ENCODE measurements at places on chromosomes 1 and 21. TPM values are rescaled to one million over a fixed set of nuclear protein-coding genes. Genes with fewer than 3 reads are reported as not detected.

C1QB gene
- not detected for total RNA-seq

KRTAP11-1 gene
- total RNA-seq: not detected

AGTRAP gene
- 85.9 TPM for total RNA-seq

EXTL2 gene
- 17.5 TPM for total RNA-seq

SRSF10 gene
- total RNA-seq: 86.8 TPM

BNIPL gene
- total RNA-seq: 0.17 TPM

SLC35F3 gene
- total RNA-seq: not detected

ADAMTS4 gene
- 3.6 TPM for total RNA-seq

BGLAP gene
- total RNA-seq: not detected

PPIAL4G gene
- total RNA-seq: not detected

NR5A2 gene
- not detected for total RNA-seq

TMEM82 gene
- not detected for total RNA-seq

ITLN1 gene
- total RNA-seq: not detected

KIF17 gene
- total RNA-seq: 1.8 TPM

FAM72C gene
- 3.4 TPM for total RNA-seq

CNTN2 gene
- total RNA-seq: not detected

RNF207 gene
- 13.1 TPM for total RNA-seq

AK5 gene
- total RNA-seq: 26.3 TPM

OR2L8 gene
- not detected for total RNA-seq

MLLT11 gene
- total RNA-seq: 5.8 TPM

LCE2A gene
- total RNA-seq: not detected

C1orf185 gene
- not detected for total RNA-seq

UMODL1 gene
- total RNA-seq: not detected

AGT gene
- total RNA-seq: 0.17 TPM

PADI1 gene
- not detected for total RNA-seq

EFHD2 gene
- total RNA-seq: 77.5 TPM

NUDT4B gene
- 11.0 TPM for total RNA-seq

TCHHL1 gene
- not detected for total RNA-seq

HSD11B1 gene
- 20.5 TPM for total RNA-seq

CNR2 gene
- not detected for total RNA-seq

WNT3A gene
- not detected for total RNA-seq

RGL1 gene
- 6.2 TPM for total RNA-seq

NCSTN gene
- 56.0 TPM for total RNA-seq

RBM11 gene
- not detected for total RNA-seq

ARMH1 gene
- total RNA-seq: not detected

AJAP1 gene
- 0.15 TPM for total RNA-seq

RPAP2 gene
- total RNA-seq: 6.7 TPM

KRTAP21-2 gene
- total RNA-seq: not detected

GUCA2B gene
- total RNA-seq: not detected

DDAH1 gene
- 35.1 TPM for total RNA-seq

CD2 gene
- not detected for total RNA-seq

OXCT2 gene
- 1.5 TPM for total RNA-seq

CBS gene
- total RNA-seq: 54.0 TPM

PPFIA4 gene
- total RNA-seq: 0.89 TPM

TAF1A gene
- total RNA-seq: 6.4 TPM

ATP6V1G3 gene
- total RNA-seq: not detected

CASQ2 gene
- total RNA-seq: not detected
